ENCODE measurements at places on chromosomes 16 and 17.

GRCh38 chr16:57372372-57373116 is at the start of gene CX3CL1:
Gene CX3CL1 (plus strand): TSS chr16:57372490. CDS start chr16:57372569, 79 bp downstream.
- DNase-seq: no peak

GRCh38 chr17:13114601-13115031 is 96.8 kb upstream of the ELAC2 start:
- DNase-seq: peak; percentile 2

GRCh38 chr16:1773703-1774447 is 941 bp upstream of the MRPS34 start:
- DNase-seq: peak; percentile 50

- DNase-seq: no peak
Measured at GRCh38 chr17:82022310-82022980, at the start of gene CENPX. Gene CENPX (minus strand): TSS chr17:82022878. CDS start chr17:82022861, 17 bp downstream.

GRCh38 chr17:80394629-80395216 is 20.2 kb upstream of the ENDOV start:
- no peak for DNase-seq

- DNase-seq: peak; percentile 84
Measured at GRCh38 chr17:83199500-83200201, 120.2 kb downstream of the METRNL start.

GRCh38 chr17:64240741-64241347 is 22.2 kb downstream of the TEX2 start:
- no peak for DNase-seq

GRCh38 chr16:77944631-77945030 is 77.7 kb upstream of the CLEC3A start:
- DNase-seq: no peak

- DNase-seq: no peak
Measured at GRCh38 chr16:370979-371514, 709 bp upstream of the MRPL28 start.

GRCh38 chr16:49639739-49640431 is 216.0 kb downstream of the ZNF423 start:
- DNase-seq: no peak

- no peak for DNase-seq
Measured at GRCh38 chr17:35132099-35132498, 10.0 kb downstream of the NLE1 start.

- no peak for DNase-seq
Measured at GRCh38 chr16:89821438-89822187, 5.2 kb upstream of the FANCA start.

GRCh38 chr17:82213251-82214011 is 789 bp upstream of the CCDC57 start:
- DNase-seq: no peak

GRCh38 chr17:18951941-18952842 is at the start of gene SLC5A10:
Gene SLC5A10 (plus strand): TSS chr17:18952165. CDS start chr17:18952206, 41 bp downstream.
- no peak for DNase-seq

- no peak for DNase-seq
Measured at GRCh38 chr16:85544668-85545067, 68.5 kb upstream of the GSE1 start.

- DNase-seq: no peak
Measured at GRCh38 chr17:75672011-75672410, 4.9 kb downstream of the SAP30BP start.

- DNase-seq: no peak
Measured at GRCh38 chr17:16273929-16274339, 56.9 kb downstream of the PIGL start.

DNA sequence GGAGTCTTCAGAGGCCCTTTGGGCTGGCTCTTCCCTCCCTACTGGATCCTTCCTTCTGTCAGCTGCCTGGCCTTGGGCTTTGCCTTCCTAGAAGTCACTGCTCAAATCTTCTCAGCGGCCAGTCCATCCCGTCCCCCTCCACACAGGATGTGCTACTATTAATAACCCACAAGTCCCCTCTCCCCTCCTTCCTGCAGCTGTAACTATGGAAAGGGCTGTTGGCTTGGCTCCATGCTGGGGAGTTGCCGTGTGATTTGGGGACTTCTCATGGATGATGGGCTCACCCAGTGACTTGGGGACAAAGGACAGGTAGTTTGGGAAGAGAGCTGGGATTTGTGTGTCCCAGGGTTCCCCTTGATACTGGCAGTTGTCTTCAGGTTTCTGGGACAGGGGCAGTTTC is 19.4 kb downstream of the TMEM94 start:
- no peak for DNase-seq

DNA sequence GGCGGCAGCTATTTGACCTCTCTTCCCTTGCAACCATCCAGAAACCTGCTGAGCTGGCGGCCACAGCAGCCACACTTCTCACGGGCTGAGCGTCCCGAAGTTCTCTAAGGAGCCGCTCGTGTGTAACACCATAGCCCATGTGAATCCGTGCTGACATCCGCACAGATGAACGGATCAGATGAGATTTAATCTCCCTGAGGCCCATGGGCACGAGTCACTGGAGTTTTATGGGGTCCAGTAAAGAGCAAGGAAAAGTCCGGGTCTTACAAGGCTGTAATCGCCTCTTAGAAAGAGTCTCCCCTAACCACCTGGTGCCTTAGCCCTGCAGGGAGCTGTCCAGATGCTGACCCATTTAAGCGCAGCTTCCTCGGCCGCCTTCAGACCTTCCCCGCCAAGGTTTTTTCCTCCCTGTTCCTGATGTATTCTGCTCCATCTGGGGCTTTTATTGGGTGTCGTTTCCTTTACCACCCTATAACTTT is 5.5 kb upstream of the CACNG5 start:
- DNase-seq: no peak

GRCh38 chr17:35892091-35893035 is 12.2 kb upstream of the CCL5 start:
- no peak for DNase-seq

DNA sequence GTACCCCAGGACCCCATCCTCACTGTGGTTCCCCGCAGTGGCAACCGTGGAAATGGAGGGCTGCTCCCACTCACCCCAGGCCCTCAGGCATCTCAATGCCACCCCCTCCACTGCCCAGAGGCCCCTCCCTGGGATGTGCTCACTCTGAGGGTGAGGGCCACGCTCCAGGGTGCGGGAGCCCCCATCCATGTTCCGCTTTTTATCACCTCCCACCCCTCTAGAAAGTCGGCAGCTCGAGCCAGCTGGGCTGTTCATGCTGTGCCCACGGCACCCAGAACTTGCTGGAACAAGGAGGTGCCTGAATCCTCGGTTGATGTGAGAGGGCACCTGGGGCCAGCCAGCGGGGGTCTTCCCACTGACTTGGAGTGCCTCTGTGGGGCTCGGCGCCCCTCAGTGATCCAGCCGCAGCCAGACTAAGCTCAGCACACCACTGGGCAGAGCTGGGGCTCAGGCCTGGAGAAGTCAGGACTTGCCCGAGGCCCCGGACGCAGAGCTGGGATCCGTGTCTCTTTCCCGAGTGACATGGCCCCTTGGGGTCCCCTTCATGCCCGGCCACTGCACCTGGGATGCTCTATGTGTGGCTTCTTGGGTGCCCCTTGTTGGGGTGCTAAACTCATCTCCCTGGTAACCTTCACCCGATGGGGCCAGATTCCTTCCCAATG is 143.1 kb upstream of the GSE1 start:
- DNase-seq: no peak

DNA sequence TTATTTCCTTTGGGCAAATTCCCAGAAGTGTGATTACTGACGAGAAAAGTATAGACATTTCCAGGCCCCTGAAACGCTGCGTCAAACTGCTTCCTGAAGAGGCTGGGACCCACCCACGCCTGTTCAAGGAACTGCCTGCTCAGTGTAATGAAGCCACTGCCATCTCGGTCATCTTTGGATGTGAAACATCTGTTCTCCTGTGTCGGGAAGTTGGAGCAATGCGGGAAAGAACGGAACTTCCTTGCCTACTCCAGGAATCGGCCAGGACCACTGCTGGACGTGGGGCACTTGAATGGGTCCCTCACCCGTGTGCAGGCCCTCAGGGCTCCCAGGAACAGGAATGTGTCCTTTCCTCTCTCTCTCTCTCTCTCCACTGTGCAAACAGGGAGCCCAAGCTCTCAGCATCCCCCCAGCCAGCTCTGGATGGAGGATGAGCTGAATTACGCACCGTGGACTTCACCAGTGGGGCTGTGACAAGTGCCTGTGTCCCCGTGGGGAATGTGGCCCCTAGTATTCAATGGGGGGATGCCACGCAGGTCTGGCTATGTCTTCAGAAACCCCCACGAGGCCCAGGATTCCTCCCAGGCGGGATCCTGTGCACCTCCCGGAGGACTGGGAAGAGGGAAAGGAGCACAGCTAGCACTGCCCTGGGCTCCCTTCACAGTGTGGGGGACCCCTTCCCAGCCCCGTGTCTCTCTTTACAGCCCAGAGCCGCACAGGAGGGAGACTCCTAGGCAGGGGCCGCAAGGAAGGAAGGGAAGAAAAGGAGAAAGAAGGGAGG is 18.3 kb upstream of the LITAF start:
- DNase-seq: no peak

DNA sequence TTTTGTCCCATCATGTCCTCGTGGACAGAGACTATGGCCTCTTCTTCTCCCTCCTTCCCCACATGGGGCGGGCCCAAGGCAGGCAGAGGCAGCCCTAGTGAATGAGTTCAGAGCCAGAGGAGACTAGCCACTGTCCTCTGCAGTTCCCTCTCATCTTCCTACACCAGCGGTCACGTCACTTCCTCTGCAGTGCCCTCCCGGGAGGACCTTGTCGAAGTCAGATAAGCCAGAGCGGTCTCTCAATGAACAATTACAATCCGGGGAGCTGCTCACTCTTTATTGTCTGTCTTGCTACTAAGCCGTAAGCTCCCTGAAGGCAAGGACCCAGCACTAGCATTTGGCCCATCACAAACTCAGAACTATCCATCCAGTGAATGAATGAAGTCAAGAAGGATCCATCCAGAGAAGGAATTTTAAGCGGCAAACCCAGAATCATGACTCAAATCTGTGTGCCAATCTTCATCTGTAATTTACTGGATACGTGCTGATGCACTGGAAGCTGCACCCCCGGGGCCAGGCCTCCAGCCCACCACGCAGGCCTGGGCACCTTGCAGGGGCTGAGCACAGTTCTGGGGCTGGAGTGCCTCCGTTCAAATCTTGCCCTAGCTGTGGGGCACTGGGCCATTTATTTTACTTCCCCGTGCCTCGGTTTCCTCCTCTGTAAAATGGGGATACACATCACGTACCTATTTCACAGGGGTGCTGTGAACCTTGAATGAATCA is 18.1 kb downstream of the ZNF423 start:
- DNase-seq: no peak

- peak; percentile 35 for DNase-seq
Measured at GRCh38 chr16:27225536-27226360, 22.4 kb downstream of the KDM8 start.

DNA sequence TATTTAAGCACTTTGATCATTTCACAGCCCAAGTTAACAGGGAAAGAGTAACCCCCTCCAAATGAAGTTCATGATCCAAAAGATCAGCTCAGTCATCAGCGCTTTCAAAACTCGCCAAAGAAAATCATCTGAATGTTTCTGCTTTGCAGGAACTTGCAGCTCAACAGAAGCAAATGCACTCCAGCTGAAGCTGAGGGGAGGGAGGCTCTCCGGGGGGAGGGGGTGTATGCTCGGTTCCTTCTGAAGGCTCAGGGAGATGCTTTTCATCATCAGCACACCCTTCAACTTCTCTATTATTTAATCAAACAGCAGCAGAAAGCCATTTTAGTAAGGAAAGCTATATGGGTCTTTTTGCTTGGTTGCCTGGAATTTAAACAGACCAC is 24.4 kb upstream of the ERN1 start:
- no peak for DNase-seq

DNA sequence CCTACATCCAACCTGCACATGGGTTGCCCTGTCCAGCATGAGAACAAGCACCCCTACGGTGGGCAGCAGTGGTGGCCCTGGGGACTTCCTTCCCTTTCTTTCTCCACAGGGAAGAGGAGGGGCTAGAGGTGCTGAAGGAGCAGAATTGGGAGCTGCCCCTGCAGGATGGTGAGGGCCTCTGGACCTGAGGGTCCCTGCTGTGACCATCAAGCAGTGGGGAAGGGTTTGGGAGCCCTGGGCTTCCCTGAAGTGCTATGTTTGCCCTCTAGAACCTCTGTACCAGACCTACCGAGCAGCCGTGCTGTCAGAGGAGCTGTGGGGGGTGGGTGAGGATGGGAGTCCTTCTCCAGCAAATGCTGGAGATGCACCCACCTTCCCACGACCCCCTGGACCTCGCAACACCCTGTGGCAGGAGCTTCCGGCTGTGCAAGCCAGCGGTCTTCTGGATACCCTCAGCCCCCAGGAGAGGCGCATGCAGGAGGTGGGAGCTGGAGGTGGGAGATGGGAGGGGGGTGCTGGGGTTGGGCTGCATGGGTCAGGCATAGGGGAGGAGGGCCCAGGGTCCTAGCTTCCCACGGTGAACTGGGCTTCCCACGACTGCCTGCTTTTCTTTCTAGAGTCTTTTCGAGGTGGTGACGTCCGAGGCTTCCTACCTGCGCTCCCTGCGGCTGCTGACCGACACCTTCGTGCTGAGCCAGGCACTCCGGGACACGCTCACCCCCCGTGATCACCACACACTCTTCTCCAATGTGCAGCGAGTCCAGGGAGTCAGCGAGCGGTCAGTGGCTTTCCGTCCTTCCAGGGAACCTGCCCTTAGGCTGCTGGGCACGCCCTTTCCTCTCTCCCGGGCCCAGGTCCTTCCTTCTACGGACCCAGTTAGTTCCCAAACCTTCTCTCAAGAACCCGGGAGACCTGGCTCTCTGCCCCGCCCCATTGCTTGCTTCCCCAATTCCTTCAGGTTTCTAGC is 5.0 kb downstream of the ARHGEF15 start:
- DNase-seq: no peak

DNA sequence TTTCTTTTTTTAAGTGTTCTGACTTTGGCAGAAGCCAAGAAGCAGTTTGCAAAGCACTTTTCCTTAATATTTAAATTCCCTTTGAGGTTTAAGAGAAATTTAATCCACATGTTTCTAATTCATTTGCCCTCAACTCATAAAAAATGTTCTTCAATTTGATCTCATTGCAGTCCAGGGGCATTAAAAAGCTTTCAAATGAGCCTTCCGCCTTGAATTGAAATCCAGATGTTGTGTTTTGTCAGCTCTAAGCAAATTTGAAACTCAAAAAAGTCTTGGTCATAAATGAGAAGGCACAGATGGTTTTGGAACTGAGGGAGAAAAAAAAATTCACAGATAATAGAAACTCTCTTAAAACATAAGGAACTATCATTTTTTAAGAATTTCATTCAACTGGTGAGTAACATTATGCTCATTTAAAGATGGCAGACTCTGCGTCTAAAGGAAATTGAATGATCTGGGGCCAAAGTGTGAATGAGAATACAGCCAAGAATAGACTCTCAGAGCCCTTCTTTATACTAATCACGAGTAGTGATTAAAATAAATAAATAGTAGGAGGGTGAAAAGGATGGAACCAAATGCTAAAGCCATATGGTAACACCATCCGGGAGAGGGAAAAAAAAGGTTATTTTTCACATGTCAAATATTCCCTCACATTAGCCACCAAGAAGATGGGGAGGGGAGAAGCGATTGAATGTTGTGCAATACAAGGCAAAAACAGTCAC is 1304.7 kb downstream of the CDH8 start:
- no peak for DNase-seq

- no peak for DNase-seq
Measured at GRCh38 chr16:56424791-56425438, 430 bp downstream of the AMFR start.

GRCh38 chr17:53061446-53061845 is 761.3 kb upstream of the KIF2B start:
- no peak for DNase-seq

All from OCI-LY7 (cell line).